Lung microvascular endothelial cell (primary cell): ENCODE measurements at places on chromosomes 13 and 19.

DNA sequence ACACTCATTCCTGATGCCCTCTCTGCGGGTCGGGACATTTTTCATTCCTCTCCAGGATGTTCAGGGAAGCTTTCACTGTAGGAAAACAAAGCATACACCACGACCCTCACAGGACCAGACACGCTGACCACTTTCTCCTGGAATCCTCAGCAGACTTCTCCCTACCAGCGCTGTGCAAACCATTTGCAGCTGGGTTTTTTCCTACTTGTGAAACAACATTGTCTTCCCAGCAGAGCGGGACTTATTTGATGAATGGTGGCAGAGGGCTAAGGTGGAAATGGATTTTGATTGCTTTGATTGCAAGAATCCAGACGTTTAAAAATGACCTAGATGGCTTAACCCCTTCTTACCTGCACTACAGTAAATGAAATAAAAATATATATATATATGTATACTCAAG is 265.9 kb downstream of the TBC1D4 start:
- no peak for DNase-seq

GRCh38 chr13:43269037-43269481 is 245.7 kb downstream of the DNAJC15 start:
- no peak for DNase-seq

DNA sequence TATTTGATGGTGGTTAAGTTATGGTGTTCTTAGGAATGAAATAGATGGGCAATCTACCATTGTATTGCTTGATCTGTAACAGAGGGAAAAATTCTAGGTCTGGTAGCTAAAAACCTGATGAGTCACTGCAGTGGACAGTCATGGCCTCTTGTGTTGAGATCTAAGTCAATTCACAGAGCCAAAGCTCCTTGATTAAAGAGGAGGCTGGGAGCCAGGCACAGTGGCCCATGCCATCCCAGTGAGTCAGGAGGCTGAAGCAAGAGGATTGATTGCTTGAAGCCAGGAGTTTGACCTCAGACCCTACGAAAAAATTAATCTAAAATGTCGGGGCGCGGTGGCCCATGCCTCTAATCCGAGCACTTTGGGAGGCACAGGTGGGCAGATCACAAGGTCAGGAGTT is 67.1 kb upstream of the KPNA3 start:
- no peak for DNase-seq

DNA sequence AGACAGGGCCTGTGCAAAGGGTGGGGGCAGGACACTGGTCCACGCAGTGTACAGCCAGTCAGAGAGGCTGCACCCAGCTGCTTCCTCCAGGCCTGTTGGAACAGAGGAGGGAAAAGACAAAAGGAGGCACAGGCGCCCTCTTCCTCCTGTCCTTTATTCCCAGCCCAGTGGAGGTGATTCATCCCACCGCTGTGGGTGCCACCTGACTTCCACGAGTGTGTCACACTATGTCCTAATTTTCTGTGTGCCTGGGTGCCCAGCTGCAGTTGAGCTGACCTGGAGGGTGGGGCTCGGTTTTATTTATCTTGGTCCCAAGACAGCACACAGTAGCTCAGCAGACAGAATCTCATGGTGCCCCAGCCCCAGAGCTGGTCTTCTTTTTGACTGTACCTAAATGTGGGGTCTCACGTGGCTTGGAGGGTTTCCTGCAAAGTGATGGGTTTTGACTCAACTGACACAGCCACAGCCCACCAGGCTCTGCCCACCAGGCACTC is 9.0 kb downstream of the EPS15L1 start:
- DNase-seq, result peak; percentile 58

- DNase-seq, result no peak
These were observed 109.2 kb downstream of the ZNF486 start for GRCh38 chr19:20276011-20276731.

GRCh38 chr19:7866399-7867091 is 7.6 kb downstream of the PRR36 start:
- no peak for DNase-seq

- DNase-seq, result no peak
These were observed 4.0 kb downstream of the NAPSA start for GRCh38 chr19:50361290-50362029.

GRCh38 chr13:19681517-19681916 is 48.1 kb downstream of the MPHOSPH8 start:
- DNase-seq, result peak; percentile 29

DNA sequence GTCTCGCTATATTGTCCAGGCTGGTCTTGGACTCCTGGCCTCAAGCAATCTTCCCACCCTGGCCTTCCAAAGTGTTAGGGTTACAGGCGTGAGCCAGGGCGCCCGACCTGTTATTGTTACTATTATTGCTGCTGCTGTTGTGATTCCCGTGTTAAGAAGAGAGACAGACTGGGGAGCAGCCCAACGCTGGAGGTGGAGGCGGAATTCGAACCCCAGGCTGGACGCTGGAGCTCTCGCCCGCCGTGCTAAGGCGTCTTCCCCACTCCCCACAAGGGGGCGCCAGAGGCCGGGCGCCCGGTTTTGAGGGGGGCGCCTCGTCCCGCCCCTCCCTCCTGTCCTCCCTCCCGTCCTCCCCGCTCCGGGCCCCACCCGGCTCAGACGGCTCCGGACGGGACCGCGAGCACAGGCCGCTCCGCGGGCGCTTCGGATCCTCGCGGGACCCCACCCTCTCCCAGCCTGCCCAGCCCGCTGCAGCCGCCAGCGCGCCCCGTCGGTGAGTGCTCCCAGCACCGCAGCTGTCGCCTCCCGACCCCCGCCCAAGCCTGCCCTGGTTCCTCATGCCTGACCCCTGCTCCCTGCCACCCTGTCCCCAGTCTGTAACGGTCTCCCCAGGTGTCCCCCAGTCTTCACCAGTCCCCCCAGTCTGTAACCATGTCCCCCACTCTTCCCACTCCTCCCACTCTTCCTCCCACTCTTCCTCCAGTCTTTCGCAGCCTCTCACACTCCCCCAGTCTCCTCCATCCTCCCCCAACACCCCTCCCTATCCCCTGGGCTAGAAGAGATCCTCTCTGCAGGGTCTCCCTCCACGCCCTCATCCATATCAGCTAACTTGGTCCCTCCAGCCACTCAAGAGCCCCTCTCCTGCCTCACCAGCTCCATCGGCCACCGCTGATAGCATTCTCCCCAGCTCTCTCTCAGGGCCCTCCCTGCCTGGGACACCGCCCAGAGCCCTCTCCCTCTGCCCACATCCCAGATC is at the start of gene EHD2:
Gene EHD2, plus strand, starts transcription at position 377 of the 976 bp plus-strand sequence. CDS start 3,191 bp downstream, outside the sequence.
- peak; percentile 78 for DNase-seq

GRCh38 chr19:34555447-34555846 is 73.9 kb downstream of the WTIP start:
- peak; percentile 71 for DNase-seq

DNA sequence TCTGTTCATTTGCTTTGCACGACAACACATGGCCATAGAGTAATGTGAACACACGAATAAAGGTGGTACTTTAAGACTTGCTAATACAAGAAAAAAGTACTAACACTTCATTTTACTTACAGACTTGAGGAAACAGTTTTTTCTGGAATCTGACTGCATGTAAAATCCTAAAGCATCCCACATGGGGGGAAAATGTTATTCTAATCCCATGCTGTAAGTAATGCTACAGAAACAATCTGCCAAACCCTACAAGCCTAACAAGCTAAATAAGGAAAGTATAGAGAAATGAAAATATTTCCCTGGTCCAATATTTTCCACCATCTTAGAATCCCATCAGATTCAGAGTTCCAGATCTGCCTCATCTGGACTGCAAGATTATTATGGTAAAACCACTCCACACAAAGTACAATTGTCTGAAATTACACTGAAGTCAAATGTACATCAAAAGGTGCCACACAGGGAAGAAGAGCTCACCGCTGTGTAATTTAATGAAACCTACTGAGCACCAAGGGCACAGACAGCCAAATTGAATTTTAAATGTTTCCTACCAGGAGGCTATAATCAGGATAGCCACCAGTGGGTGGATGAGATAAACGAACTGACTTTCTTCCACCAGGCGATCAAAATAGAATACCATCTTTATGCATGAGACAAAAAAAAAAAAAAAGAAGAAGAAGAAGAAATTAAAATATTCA is 22.0 kb downstream of the LHFPL6 start:
- DNase-seq, result no peak

DNA sequence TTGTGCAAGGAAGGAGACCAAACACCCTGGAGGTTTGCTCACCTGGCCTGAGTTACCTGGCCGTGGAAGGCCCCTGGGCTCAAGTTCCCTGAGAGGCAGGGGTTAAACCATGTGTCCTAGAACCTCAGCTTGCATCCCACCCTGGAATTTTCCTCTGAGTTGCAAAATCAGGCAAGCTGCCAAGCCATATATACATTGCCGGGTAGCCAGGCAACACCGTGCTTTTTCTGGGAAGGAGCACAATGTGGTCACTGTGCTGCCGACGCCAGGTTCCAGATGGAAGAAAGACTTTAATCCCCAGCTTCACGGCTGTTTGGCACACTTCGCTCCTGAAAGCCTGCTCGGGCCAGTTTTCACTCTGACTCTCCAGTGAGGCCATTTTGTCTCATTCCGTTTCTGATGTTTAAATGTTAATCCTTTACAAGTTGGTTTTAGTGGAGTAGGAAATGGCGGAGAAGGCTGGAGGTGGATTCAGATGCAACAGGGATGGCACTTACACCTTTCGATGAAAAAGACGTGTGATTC is 60.1 kb upstream of the PEG3 start:
- DNase-seq, result no peak

- DNase-seq, result no peak
These were observed 1230.3 kb downstream of the DIAPH3 start for GRCh38 chr13:58933475-58933874.

GRCh38 chr13:94598281-94598680 is 2.3 kb upstream of the TGDS start:
- no peak for DNase-seq

- no peak for DNase-seq
These were observed 224.5 kb downstream of the EFNB2 start for GRCh38 chr13:106311004-106311403.

- no peak for DNase-seq
These were observed 429.3 kb downstream of the PCDH20 start for GRCh38 chr13:60986301-60986700.

- peak; percentile 4 for DNase-seq
These were observed 987.0 kb downstream of the DIAPH3 start for GRCh38 chr13:59176775-59177174.

DNA sequence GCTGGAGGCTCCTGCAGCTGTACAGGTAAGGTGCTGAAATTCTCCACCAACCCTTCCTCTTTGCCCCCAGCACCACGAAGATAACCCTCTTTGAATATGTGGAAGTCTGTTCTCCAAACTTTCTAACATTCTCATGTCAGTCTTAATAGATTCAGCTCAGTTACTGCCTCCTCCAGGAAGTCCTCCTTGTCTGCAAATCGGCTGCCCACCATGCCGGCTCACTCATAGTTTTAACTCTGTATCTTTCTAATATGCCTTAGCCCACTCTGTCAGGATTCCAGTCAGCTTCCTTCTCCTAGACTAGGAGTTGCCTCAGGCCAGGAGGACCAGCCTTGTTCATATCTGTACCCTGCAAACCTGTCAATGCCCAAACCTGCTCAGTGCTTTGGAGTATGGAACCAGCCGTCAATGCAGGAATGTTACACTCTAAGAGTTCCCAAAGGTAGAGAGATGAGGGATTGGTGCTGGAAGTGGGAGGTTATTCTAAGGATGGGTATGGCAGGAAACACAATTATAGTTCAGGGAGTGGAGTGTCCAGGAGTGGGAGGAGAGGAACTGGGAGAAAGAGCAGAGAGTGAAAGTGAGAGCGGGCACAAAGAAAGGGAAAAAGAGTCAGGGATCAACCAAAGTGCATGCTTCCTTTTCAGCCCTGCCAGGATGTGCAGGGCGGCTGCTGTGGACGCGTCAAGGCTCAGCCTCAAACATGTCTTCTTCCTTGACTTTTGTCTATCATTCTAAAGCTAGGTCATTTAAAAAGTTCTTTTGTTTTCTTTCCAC is 38.0 kb upstream of the ALOX5AP start:
- DNase-seq, result peak; percentile 63

GRCh38 chr13:90389537-90389936 is 958.0 kb upstream of the MIR17HG start:
- DNase-seq, result no peak
